ENCODE measurements at places on chromosomes 5 and 9.

DNA sequence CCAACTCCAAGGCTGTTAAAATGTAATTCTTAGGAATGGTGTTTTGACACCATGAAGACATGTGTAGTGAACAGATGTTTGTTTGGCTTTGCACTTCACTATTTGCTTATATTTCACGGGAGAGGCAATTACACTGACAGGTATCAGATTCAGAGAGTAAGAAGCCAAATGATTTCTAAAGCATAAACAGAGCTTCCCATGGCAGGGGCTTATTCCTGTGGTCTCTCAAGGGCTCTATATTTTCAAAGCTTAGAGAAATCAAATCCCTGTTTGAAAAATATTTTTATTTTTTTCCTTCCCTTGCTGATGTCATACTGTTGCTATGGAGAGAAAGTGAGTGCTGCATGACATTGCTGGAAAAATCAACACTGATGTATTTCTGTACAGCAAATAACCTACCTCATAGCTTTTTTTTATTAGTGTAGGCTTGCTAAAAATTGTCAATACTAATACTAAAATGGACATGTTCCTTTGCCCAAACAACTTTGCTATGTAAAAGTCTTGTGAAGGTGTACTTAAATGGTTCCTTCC lies 161.4 kb downstream of the GIN1 start:
- ATAC-seq: peak; percentile 91

DNA sequence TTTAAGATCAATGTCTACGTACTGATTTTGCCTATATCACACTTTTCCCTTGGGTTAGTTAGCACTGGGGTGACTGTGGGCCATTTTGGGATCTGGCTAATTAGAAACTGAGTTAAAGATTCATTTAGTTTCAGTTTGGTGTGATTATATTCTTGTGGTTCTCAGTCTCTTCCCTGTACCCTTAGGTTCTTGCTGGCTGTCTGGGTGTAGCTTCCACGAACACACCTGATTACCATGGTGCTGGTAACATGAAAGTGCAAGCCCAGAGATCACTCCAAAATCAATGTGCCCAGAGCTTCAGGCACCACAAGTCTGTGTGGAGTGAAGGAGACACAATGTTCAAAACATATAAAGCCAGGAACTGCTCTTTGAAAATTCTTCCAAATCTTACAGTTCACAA lies 248.1 kb downstream of the PDE4D start:
- no peak for ATAC-seq

GRCh38 chr9:91185193-91185886 lies 176.4 kb downstream of the AUH start:
- ATAC-seq: no peak

DNA sequence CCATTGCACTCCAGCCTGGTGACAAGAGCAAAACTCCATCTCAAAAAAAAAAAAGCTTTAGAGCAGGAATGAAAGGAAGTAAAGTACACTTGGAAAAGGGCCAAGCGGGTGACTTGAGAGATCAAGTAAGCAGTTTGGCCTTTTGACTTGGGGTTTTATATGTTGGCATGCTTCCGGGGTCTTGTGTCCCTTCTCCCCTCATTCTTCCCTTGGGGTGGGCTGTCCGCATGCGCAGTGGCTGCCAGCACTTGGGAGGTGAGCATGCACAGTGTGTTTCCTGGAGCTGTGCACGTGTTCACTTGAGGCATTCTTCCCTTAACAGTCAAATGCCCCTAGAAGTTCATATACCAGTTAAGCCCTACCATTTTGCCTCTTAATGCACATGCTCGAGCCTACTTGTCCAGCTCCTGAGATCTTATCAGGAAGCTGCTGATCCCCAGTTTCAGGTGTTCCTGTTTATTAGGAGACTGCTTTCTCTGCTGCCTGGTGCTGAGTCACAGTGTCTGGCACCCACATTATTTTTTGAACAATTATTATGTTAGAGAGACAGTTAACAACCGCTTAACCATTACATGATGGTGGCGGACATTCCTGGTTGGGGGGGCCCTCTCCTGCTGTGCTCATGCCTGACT lies 32.6 kb upstream of the PRRC2B start:
- ATAC-seq: no peak

DNA sequence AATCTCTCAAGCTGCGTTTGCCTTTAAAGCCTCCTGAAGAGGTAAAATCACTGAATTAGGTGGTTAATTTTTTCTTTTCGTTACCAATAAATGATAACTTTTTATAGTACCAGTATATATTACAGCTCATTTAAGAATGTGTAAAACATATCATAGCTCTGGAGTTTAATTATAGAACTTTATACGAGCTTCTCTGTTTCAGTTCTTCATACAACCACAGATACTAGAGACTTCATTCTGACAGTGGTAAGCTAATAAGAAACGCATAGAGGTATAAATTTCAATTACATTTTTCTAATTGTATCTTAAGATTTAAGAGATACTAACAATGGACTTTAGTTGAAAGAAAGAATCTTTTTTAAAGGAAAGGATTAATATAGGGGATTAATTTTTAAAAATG lies 73.9 kb downstream of the PBX3 start:
- no peak for ATAC-seq

- ATAC-seq: no peak
These were observed 26.5 kb downstream of the SEMA4D start for GRCh38 chr9:89471390-89471789.

GRCh38 chr5:174065528-174066197 lies 20.2 kb downstream of the NSG2 start:
- ATAC-seq: no peak

DNA sequence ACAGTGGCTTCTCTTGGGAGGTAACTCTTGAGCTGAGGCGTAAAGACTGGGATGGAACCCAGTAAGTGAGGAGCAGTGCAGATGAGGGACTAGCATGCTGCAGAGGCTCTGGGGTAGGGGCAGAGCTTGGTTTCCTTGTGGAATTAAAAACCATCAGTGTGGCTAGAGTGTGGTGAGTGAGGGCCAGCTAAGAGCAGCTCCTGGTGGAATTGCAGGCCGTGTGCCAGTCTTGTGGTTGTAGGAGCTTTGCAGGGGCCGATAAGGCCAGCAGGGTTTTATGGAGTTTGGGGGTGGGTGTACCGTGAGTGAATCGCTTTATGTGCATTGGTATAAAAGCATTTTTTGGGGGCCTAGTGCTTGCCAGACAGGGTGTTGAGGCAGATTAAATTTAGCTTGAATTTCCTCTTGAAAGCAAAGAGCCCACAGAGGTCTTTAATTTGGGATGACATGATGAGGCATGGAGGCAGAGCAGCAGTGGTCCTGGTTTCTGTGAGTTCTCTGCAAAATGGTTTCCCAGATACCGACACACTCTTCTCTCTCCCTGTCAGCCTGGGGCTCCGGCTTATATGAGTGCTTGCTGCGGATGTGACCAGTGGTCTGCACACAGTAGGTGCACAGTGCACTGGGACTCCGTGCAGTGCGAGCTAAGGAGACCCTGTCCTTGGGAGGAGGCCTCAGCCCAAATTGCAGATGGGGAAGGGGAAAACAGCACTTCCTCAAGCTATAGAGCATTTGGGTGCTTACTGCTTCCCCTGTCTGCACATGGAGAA lies 176.4 kb upstream of the PITX1 start:
- ATAC-seq: no peak

GRCh38 chr9:77464661-77465060 lies 183.5 kb downstream of the GNA14 start:
- ATAC-seq: no peak

- no peak for ATAC-seq
These were observed 3.7 kb upstream of the AMACR start for GRCh38 chr5:34011536-34011935.

- ATAC-seq: peak; percentile 77
These were observed 130.0 kb downstream of the LHFPL2 start for GRCh38 chr5:78518365-78519197.
